ENCODE measurements at places on chromosomes 11 and 22.

GRCh38 chr11:123357353-123357989 is 72.6 kb upstream of the GRAMD1B start:
- DNase-seq: no peak

DNA sequence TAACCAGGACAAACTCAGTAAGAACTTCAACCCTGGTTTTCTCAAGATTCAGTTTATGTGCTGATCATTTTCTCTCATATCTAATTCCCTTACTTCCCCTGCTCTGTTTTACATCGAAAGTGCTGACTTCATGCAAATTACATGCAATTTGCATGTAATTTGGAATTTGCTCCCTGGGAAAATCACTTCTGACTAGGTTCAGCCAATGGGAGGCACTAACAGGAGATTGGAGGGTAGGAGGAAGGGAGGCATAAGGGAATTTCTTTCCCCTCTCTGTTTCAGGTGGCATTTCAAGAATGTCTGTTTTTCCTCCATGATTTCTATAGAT is 363.3 kb upstream of the CCDC90B start:
- DNase-seq: no peak

DNA sequence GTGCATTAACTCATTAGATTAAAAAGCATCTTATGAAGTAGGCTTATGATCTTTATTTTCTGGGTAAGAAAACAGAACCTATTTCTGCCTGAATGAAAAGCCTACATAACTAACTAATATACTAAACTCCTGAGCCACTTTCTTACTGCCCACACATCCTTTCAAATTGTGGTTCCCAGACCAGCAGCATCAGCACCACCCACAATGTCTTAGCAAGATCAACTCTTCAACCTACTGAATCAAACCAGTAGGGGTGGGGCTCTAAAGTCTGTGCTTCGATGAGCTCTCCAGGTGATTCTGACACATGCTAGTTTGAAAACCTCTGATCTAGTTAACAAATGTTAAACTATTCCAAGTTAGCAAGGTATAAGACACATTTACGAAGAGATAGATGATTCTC is 462.4 kb downstream of the DLG2 start:
- DNase-seq: no peak

GRCh38 chr11:101726988-101727387 is 143.2 kb upstream of the TRPC6 start:
- DNase-seq: no peak

DNA sequence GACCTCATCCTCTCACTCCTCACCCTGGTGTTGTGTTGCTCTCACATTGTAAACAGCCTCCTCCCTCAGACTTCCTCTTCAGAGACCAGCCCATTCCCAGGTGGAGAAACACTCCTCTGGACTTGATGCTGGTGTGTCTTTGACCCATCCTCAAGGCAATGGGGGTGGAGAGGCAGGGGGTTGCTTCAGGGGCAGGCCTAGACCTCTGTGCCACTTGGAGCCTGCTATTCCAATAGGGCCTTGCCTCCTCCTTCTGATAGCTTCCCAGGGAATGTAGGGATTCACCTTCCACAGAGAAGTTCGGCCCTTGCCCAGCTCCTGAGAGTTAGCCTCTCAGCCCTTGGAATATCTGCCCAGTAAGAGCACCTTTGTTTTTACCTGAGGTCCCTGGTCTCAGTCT is 606.6 kb upstream of the CADM1 start:
- DNase-seq: no peak

GRCh38 chr11:67211656-67212436 is 54.4 kb upstream of the GRK2 start:
- no peak for DNase-seq

- no peak for DNase-seq
Observed at GRCh38 chr11:40602866-40603552, 856.4 kb downstream of the LRRC4C start.

GRCh38 chr11:15896026-15896425 is 460.3 kb downstream of the SOX6 start:
- no peak for DNase-seq

GRCh38 chr11:303363-303762 is 4.0 kb upstream of the IFITM5 start:
- no peak for DNase-seq

DNA sequence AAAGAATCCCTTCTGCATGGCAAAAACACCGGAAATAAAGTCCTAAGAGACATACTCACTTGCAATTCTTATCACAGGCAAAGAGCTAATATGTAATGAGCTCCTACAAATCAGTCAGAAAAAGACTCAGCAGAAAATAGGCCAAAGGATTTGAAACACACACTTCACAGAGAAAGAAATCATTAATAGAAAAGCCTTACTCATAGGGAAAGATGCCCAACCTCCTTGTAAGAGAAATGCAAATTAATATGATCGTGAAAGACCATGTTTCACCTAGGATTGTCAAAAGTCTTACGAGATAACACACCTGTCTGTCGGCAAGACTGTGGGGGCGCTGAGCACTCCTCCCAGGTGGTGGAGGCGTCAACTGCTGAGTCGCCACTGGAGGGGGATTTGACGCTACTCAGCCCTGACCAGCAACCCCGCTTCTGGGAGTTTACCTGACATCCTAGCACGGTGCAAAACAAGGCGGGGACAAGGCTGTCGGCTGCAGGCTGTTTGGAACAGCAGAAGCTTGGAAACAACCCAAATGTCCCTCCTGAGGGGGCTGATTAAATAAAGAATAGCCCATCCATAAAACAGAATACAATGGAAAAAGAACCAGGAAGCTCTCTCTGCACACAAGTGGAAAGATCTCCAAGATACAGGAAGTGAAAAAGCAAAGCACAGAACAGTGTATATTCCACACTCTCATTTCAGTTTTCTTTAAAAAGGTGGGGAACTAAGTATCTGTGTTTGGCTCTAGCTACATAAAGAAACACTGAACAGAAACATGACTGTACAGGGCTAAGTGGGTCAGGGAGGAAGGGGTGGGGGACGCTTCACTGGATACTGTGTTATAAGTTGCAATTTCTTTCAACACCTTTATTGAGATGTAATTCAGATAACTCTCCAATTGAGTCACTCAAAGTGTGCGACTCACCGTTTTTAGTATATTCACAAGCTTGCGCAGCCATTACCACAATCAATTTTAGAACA is 11.5 kb downstream of the CSNK1E start:
- DNase-seq: no peak

DNA sequence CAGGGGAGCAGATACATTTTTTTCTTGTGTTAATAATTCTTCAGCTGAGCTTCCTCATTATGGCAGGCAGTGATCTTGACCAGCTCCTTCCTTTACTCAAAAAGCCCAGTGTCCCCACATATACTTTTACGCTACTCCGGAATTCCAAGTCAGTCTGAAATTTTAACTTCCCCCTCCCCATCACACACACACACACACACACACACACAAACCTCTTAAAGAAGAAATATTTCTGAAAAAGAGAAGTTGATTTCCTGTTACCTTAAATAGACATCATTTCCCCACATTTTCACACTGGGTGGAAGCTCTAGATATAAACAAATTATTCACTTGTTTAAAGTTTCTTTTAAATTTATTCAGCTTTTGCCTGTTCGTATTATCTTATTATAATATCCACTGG is 113.9 kb downstream of the DBX1 start:
- no peak for DNase-seq

- no peak for DNase-seq
Observed at GRCh38 chr11:46917762-46918082, 628 bp downstream of the LRP4 start.

- no peak for DNase-seq
Observed at GRCh38 chr11:82890936-82891335, 9.3 kb downstream of the PRCP start.

- no peak for DNase-seq
Observed at GRCh38 chr11:128151780-128152179, 435.6 kb downstream of the ETS1 start.

DNA sequence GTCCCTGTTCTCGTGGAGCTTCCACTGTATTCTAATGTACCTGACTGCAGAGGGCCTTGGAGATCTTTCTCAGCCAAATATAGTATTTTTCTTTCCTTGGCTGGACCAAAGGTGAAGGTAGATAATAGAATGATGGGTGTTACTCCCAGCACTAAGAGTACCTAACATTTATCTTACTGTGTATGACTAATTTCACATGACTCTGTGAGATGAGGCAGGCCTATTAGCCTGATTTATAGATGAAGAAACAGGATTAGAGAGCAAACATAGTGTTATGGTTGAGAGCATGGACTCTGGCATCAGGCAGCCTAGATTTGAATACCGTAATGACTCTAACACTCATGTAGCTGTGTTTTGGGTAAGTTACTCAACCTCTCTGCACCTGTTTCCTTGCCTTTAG is 2.7 kb downstream of the ACO2 start:
- no peak for DNase-seq

DNA sequence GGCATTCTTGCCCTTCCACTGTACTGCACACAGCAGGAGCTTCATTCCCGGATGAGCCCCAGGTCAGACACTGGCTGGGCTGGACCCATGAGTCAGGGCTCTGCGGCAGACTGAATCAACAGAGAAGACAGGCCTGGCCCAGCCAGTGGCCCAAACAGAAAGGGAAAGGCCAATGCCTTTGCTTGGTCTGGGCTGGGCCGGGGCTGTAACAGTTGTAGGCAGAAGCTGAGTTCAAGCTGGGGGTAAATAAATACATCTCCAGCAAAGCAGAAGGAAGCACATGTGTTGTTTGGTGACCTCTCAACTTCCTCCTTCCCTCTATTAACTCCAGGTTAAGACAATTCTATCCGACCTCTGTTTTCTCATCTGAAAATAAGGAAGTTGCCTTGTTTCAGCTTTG is 1.8 kb upstream of the SMIM35 start:
- no peak for DNase-seq

- no peak for DNase-seq
Observed at GRCh38 chr22:26725012-26725676, 67.8 kb downstream of the MIAT start.

GRCh38 chr11:8775332-8775731 is 92.7 kb downstream of the RPL27A start:
- DNase-seq: no peak

- no peak for DNase-seq
Observed at GRCh38 chr11:35590412-35590811, 27.8 kb upstream of the FJX1 start.

DNA sequence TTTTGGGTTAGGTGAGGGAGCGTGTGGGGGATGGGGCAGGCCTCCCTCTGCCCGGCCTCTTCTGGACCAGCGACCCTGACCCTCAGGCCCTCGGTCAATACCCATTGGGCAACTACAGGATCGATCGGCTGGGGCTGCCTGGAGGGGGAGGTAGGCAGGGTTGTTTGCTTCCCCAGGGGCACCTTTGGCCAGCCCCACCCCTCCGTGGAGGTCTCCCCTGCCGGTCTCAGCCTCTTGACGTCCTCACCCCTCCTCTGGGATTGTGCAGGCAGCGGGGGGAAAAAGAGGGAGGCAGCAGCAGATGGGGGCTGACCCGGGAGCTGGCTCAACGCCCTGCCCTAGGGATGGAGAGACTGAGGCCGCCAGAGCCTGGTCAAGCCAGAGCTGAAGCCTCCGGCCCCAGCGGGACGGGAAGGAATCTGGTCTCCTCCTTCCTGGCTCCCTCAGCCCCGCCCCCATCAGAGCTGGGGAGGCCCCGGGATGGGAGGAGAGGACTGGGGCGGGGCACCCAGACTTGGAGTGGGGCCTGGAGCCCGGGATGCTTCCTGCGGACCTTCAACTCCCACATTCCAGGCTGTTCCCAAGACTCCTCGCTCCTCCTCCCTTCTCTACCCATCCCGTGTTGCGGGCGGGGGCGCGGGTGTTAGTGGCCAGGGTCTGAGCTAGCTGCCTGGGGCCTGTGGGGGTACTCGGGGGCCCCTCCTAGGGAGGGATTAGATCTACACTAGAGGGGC is 14.4 kb upstream of the CDC42EP1 start:
- DNase-seq: no peak

- DNase-seq: no peak
Observed at GRCh38 chr11:63652671-63653070, 18.5 kb downstream of the ATL3 start.

- peak; percentile 61 for DNase-seq
Observed at GRCh38 chr11:35927682-35928081, 16.2 kb upstream of the LDLRAD3 start.

GRCh38 chr22:26617271-26618199 is at the start of gene CRYBB1:
Gene CRYBB1, minus strand, starts transcription at chr22:26618027. Its CDS starts 1,708 bp downstream, at chr22:26616319.
- DNase-seq: no peak

GRCh38 chr11:47185305-47186075 is 744 bp downstream of the PACSIN3 start:
- DNase-seq: no peak

DNA sequence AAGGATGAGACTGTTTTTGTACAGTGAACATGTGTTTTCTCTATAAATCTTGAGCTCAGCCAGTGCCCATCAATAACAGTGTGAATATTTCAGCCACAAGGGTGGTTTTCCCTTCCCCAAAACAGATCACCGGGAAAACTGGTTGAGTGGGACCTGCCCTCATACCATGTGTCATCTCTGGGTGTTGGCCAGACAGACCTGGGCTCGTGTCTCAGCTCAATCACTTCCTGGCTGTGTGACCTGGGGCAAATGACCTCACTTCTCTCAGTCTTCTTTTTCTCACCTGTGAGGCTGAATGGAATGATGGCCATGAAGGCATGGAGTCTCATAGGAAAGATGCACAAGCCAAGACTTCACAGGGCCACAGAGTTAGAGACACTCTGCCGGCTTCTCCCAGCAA is 74.7 kb downstream of the COMMD9 start:
- DNase-seq: no peak

- DNase-seq: no peak
Observed at GRCh38 chr22:39967996-39968972, 8.1 kb downstream of the TMA7B start.

- no peak for DNase-seq
Observed at GRCh38 chr11:64619811-64620380, 28.9 kb downstream of the SLC22A12 start.

GRCh38 chr11:98725471-98725870 is 295.3 kb upstream of the CNTN5 start:
- no peak for DNase-seq

DNA sequence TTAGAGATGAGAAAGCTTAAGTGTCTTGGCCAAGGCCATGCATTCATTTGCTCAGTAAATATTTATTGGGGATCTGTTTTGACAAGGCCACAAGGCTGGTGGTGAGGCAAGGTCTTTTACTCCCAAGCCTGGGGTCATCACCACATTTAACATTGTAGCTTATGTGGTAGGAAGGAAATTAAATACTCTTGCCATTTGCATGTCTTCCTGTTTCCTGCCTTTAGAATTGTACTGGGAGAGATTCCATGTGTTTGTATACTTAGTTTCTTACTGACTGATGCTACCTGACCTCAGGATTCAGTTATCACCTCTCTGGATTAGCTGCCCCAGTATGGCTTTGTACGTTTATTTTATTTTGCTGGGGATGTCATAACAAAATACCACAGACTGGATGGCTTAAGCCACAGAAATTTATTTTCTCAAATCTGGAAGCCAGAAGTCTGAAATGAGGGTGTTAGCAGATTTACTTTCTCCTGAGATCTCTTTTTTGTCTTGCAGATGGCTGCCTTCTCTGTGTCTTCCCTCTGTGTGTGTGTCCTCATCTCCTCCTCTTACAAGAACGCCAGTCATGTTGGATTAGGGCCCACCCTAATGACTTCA is 44.8 kb downstream of the SPECC1L start:
- DNase-seq: no peak

- no peak for DNase-seq
Observed at GRCh38 chr22:35477911-35478582, 62.6 kb upstream of the RASD2 start.

- no peak for DNase-seq
Observed at GRCh38 chr11:75816561-75817239, 1.7 kb downstream of the UVRAG start.

GRCh38 chr11:129055196-129055595 is 112.5 kb upstream of the TP53AIP1 start:
- DNase-seq: no peak
